Activated CD4-positive, alpha-beta memory T cell treated with anti-CD3 and anti-CD28 coated beads for 36 hours (primary cell): ENCODE measurements at places on chromosomes 7 and 10. TPM values are rescaled to one million over a fixed set of nuclear protein-coding genes. Genes with fewer than 3 reads are reported as not detected.

DNA sequence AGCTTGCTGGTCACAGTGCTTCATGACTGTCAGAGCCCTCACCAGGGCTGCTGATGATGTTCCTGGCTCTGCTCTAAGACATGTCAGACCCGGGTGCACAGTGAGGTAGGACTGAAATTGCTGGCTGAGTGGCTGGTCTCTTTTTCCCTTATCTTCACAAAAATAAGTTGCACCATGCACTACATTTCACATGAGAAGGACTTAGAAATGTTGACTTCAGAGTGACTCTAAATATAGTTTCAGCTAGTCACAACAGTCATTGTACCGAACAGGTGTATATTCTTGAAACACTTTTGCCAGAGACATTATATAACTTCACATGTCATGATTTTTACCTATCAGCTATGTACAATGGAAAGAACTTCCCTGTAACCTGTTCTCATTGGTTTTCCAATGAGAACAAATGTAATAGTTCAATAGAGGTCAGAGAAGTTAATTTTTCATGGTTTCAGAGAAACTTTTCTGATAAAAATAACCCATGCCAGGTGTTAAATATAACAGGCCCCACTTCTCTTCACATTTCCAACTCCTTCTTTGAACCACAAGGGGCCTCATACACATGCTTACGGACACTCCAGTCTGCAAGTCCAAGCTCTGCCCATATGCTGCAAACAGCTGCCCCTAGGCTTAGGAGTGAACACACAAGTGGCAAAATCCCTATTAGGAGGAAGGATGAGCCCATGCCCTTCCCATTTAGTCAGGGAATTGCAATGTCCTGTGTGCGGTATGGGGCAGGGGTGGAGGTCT is 115.6 kb downstream of the CDK6 start:
- DNase-seq, result no peak
- no peak overlapping the region for H3K4me3 ChIP-seq
- peaks cover 61% of the 10 kb centered on the region for H3K4me1 ChIP-seq

- H3K36me3 ChIP-seq, result no peaks in the 10 kb centered on the region
- DNase-seq, result peak; percentile 33
- no peak overlapping the region for H3K4me3 ChIP-seq
- H3K4me1 ChIP-seq, result peaks cover 16% of the 10 kb centered on the region
- H3K27ac ChIP-seq, result no peak overlapping the region
Observed at GRCh38 chr10:70493660-70494234, 15.2 kb downstream of the PALD1 start.

GRCh38 chr7:14762561-14762960 is 140.0 kb downstream of the DGKB start:
- no peak for DNase-seq
- no peaks in the 10 kb centered on the region for H3K36me3 ChIP-seq
- H3K4me1 ChIP-seq, result no peaks in the 10 kb centered on the region

- no peak overlapping the region for H3K27ac ChIP-seq
- no peak for DNase-seq
- no peak overlapping the region for H3K4me3 ChIP-seq
- no peaks in the 10 kb centered on the region for H3K27me3 ChIP-seq
- H3K36me3 ChIP-seq, result no peaks in the 10 kb centered on the region
Observed at GRCh38 chr7:89049043-89049442, 253.5 kb upstream of the TEX47 start.

DNA sequence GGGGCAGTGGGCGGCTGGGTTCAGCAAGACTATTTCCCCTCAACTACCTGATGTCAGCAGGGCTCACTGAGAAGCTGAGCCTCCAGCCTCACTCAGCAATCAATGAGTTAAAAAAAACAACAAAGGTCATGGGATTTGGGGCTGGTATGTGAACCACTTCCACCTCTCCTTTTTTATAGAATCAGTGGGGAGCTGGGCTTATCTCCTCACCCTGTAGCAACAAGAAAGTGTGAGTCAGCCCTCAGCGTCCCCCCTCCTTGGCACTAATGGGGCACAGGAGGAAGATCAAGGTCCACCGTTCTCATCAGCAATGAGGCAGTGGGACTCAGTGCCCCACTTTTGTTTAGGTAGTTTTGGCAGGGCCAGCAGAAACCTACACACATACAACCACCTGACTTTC is 823.5 kb upstream of the POM121L12 start:
- H3K4me1 ChIP-seq, result no peaks in the 10 kb centered on the region
- no peak overlapping the region for H3K4me3 ChIP-seq
- no peak for DNase-seq
- H3K27ac ChIP-seq, result no peak overlapping the region

DNA sequence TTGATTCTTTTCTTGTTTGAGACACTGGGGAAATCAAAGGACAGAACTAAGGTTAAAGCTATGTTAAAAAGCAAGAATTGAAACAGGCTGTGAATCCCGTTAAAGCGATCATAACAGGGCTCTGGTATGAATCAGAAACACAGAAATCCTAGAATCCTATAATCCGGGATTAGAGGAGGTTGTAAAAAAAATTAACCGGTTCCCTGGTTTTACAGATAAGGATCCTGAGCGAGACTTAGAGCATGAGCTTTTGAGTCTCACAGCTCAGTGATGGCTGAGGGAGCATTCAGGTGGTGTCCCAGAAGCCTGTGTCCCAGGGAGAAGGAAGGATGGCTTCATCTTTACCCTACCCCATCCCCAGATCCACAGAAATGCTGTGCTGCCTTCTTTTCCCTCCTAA is 461.3 kb downstream of the PAXIP1 start:
- H3K4me3 ChIP-seq, result no peak overlapping the region
- H3K4me1 ChIP-seq, result no peaks in the 10 kb centered on the region
- no peaks in the 10 kb centered on the region for H3K27me3 ChIP-seq
- H3K36me3 ChIP-seq, result no peaks in the 10 kb centered on the region
- no peak overlapping the region for H3K27ac ChIP-seq

- peaks cover 2% of the 10 kb centered on the region for H3K27me3 ChIP-seq
- H3K4me3 ChIP-seq, result no peak overlapping the region
- no peaks in the 10 kb centered on the region for H3K36me3 ChIP-seq
- H3K4me1 ChIP-seq, result peaks cover 2% of the 10 kb centered on the region
Observed at GRCh38 chr7:131267631-131268030, 60.0 kb upstream of the MKLN1 start.

DNA sequence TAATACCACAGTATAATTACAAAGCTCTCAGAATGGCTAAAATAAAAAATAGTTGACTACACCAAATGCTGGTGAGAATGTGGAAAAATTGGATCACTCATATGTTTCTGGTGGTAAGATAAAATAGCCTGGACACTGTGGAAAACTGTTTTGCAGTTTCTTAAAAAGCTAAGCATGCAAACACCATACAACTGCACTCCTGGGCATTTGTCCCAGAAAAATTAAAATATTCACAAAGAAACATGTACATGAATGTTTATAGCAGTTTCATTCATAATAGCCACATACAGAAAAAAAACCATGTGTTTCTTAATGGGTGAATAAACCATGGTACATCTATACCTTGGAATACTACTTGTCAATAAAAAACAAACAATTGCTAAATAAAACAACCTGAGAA is 172.9 kb downstream of the AHR start:
- H3K4me1 ChIP-seq, result peaks cover under 1% of the 10 kb centered on the region
- DNase-seq, result no peak
- H3K27ac ChIP-seq, result no peak overlapping the region
- H3K4me3 ChIP-seq, result no peak overlapping the region
- H3K36me3 ChIP-seq, result no peaks in the 10 kb centered on the region

GRCh38 chr7:108358553-108358952 is 97.7 kb downstream of the NRCAM start:
- peaks cover 1% of the 10 kb centered on the region for H3K27me3 ChIP-seq
- no peak overlapping the region for H3K4me3 ChIP-seq
- no peak for DNase-seq
- no peaks in the 10 kb centered on the region for H3K36me3 ChIP-seq

DNA sequence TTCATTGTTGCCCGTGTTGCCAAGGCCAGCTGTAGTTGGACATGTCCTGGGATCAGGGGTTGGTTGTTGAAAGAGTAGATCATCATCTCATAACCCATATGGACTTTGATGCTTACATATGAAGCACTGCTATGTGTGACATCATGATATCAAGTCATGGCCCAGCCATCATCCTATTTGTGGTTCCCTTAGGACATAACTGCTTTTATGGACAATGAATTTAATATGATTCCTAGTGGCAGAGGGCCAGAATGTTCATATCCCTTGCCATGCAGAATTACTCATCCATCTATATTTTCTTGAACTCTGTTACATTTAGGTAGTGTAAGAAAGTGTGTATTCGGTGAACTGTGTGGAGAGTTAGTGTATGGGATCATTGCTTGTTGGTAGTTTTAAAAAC is 343.9 kb upstream of the LRGUK start:
- H3K36me3 ChIP-seq, result peaks cover 17% of the 10 kb centered on the region
- H3K4me1 ChIP-seq, result no peaks in the 10 kb centered on the region
- no peak overlapping the region for H3K4me3 ChIP-seq
- no peaks in the 10 kb centered on the region for H3K27me3 ChIP-seq
- H3K27ac ChIP-seq, result no peak overlapping the region
- no peak for DNase-seq

GRCh38 chr7:94414481-94414880 is 19.8 kb downstream of the COL1A2 start:
- no peaks in the 10 kb centered on the region for H3K36me3 ChIP-seq
- no peaks in the 10 kb centered on the region for H3K4me1 ChIP-seq
- H3K27me3 ChIP-seq, result no peaks in the 10 kb centered on the region
- no peak overlapping the region for H3K4me3 ChIP-seq
- no peak for DNase-seq
- H3K27ac ChIP-seq, result no peak overlapping the region

- H3K4me1 ChIP-seq, result no peaks in the 10 kb centered on the region
- H3K27me3 ChIP-seq, result no peaks in the 10 kb centered on the region
- DNase-seq, result no peak
- no peak overlapping the region for H3K4me3 ChIP-seq
- no peaks in the 10 kb centered on the region for H3K36me3 ChIP-seq
Observed at GRCh38 chr7:31948029-31948428, 122.2 kb downstream of the PDE1C start.

DNA sequence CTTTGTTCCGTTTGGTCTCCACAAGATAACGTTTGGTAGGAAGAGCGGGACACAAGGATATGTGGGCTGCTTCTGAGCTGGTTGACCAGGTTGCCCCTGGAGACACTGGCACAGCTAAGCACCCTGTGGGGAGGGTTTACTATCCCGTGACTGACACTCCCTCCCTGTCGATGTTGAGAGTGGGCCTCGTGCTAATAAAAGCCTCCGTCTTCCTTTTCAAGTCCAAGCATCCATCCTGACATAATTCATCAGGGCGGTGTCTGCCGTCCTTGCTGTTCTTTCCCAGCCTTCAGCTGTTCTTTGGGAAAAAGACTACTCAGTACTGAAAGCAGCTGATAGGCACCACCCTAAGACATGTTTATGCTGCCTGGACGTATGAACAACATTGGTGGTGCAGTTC is 49.6 kb downstream of the SHH start:
- DNase-seq, result no peak
- peaks cover 30% of the 10 kb centered on the region for H3K36me3 ChIP-seq
- peak overlapping the region; percentile 99 for H3K27ac ChIP-seq

DNA sequence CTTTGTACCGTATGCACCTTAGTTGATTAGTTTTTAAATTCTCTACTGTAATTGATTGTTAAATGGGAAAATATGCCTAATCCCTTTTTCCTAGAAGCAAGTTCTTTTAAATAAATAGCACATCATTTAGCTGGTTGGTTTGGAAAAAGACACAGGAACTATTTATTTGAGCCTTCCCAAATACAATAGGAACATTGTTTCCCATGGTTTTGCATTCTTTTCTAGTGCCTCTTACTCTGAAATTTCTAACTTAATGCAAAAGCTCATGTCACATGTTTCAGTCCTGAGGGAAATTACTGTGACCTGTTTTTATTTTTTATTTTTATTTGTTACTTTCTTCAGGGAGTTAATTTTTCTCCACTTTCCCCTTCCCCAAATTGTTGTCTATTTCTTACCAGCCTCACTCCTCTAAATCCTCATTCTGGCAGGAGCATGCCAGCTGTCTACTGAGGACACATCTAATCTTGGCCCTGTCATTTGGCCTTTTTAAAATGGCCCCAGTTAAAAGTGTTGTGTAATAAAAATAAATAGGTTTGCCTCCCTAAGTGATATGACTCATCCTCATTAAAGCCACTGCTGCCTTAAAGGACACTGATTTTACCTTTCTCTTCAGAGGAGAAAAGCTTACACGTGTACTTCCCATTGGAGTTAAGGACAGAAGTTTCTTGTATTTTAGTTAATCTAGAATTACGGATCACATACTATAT is 94.5 kb downstream of the PPP1R3A start:
- no peak overlapping the region for H3K4me3 ChIP-seq
- no peak for DNase-seq
- H3K4me1 ChIP-seq, result no peaks in the 10 kb centered on the region
- H3K27ac ChIP-seq, result no peak overlapping the region
- no peaks in the 10 kb centered on the region for H3K36me3 ChIP-seq
- no peaks in the 10 kb centered on the region for H3K27me3 ChIP-seq

GRCh38 chr7:44408596-44408995 is 81.9 kb downstream of the NUDCD3 start:
- peaks cover 15% of the 10 kb centered on the region for H3K4me1 ChIP-seq
- H3K27ac ChIP-seq, result no peak overlapping the region
- no peak for DNase-seq
- no peak overlapping the region for H3K4me3 ChIP-seq

AHCYL2 gene
- 16.4 TPM for total RNA-seq

ACTL6B gene
- not detected for total RNA-seq

WDR37 gene
- 19.4 TPM for total RNA-seq

AKR1C8 gene
- total RNA-seq, result 0.80 TPM

UPP1 gene
- total RNA-seq, result 121 TPM

CPA2 gene
- total RNA-seq, result 0.14 TPM

SLC26A3 gene
- total RNA-seq, result not detected

RNF133 gene
- total RNA-seq, result not detected

CYP2C19 gene
- 0.53 TPM for total RNA-seq
